ENCODE measurements at places on chromosomes 16 and 17.

DNA sequence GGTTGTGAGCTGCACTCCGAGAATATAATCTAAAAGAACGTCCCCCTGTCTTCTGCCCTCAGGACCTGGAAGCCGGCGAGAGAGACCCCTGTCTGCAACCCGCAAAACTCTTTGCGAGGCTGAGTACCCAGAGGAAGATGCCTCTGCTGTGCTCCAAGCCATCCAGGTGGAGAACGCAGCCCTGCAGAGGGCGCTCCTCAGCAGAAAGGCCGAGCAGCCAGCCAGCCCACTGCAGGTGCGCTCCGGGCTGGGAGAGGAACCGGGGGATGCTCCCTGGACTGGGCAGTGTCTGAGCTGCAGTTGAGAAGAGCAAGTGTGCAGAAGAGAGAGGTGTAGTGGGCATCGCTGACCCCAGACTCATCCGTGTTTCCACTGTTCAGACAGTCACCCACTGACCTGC is 148.3 kb downstream of the KATNIP start:
- DNase-seq, result no peak

DNA sequence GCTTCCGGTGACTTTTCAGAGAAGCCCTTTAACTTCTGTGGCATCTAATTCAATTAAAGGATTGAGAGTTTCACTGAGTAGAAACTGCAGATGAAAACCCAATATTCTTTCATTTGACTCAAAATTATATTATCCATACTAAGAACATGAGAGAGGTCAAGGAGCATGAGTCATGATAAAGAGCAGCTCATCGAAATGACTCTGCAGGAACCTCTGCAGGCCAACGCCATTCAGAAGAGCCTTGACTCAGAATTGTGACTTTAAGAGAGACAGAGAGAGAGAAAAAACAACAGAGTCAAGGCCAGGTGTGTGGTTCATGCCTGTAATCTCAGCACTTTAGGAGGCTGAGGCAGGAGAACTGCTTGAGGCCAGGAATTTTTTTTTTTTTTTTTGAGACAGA is 417.2 kb upstream of the XYLT1 start:
- no peak for DNase-seq

GRCh38 chr17:77376795-77377709 is 236.3 kb downstream of the SEC14L1 start:
- DNase-seq, result no peak

- DNase-seq, result no peak
These were observed 46.0 kb upstream of the ERCC4 start for GRCh38 chr16:13873835-13874438.

- no peak for DNase-seq
These were observed at the start of gene CCL13 for GRCh38 chr17:34356194-34356593. Gene CCL13 (plus strand): TSS chr17:34356480. CDS start chr17:34356527, 47 bp downstream.

DNA sequence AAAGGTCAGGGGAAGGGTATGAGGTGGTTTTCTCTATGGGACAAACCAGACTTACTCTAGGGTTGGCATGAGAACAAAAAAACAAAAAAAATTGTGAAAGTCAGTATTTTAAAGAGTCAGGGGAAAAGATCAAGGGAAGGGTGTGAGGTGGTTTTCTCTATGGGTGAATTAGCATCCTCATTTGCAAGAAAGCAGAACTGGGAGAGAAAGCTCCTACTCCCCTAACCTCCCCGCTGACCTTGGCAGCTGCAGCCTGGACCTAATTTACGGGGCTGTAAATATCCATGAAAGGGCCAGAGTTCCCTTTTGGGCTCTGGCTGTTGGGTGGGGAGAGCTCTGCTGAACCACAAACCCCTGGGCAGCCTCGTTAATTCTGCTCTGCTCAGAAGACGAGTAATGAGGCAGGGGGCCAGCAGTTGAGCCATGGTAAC is 10.6 kb downstream of the RHBDL3 start:
- DNase-seq, result no peak

DNA sequence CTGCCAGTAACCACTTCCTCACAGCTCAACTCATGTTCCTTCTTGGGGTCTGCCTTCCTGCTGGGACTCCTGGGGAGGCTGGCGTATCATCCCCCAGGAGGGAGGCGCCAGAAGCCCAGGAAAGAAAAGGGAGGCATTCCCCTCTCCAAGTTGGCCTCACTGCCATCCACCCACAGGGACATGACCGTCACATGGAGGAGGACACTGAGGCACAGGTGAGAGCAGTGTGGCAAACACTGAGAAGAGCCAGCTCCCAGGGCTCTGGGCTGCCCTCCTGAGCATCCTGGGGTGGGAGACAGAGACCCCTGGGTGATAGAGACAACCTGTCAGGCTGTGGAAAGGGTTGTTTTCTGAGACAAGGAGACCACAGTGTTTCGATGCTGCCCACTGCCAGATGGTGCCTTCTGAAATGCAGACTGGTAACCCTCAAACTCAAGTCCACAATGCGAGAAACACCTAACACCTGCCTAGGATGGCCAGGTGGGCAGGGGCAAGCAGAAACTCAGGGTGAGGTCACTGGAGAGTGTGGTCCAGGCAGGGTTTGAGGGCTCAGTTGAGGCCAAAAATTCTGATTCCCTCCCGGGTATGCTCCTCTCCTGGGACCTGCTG is 1722.1 kb downstream of the TP53TG3F start:
- no peak for DNase-seq

GRCh38 chr17:59845595-59846393 is 46.9 kb downstream of the TUBD1 start:
- DNase-seq, result no peak

DNA sequence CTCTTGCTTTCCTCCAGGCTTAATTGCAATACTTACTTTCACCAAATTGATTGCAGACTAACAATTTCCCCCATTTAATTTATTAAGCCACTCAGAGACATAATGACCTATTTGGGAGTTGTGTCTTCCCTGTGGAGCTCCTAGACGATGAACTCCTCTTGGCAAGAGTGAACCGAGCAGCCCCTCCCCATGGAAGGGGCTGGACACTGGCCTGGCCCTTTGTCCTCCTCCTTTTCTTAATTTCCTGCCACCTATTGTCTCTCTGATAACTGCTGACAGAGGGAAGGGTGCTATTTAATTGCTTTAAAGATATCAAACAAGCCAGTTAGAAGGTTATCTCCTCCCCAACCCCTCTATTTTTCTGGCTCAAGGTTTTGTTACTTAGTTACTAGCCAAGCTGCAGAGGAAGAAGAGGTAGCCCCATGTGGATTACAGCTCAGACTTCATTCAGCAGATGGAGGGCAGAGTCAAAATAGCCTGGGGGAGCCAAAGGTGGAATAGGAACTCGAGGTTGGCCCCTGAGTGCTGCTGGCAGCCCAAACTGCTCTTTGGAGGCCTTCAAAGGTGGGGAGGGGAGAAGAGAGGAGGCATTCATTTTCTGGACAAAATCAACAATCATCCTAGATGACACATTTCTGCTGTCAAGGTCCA is 3.7 kb upstream of the SSTR2 start:
- DNase-seq, result no peak

GRCh38 chr16:57331355-57331754 is 27.2 kb upstream of the CCL22 start:
- DNase-seq, result no peak

DNA sequence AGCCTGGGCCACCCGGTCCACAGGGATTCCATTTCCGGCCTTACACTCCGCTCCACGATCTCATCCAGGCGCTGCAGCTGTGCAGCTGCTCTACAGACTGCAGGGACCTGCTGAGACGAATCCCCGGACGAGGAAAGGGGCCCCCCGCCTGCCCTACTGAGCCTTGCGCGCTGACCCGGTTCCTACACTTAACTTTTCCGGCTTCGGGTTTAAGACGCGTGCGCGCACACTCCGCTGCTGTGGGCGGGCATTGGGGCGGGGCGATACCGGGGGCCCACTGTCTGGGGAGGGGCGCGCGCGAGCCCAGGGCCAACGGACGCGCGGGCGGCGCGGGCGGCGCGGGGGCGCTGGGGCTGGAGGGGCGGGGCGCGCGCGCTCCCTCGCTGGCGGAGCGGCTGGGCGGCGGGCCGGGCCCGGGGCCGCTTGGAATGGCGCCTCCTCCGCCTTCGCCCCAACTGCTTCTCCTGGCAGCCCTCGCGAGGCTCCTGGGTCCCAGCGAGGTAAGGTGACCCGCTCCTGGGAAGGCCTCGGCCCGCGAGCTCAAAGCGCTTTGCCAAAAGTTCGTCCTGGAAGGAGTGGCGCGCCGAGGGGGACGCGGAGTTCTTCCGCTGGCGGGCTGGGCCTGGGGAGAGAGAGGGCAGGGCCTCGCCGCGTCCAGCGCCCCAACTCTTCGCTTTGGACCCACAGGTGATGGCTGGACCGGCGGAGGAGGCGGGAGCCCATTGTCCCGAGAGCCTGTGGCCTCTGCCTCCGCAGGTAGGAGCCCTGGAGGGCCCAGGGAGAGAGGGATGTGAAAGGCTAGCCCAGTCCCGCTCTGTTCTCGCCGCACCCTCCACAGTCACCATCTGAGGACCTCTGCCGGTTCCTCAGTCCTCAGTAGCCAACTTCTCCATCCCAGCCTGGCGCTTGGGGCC is at the start of gene TP53I13:
Gene TP53I13 (plus strand): TSS at position 371 of the 914 bp plus-strand sequence. CDS start 58 bp downstream, at position 429.
- DNase-seq, result peak; percentile 87

DNA sequence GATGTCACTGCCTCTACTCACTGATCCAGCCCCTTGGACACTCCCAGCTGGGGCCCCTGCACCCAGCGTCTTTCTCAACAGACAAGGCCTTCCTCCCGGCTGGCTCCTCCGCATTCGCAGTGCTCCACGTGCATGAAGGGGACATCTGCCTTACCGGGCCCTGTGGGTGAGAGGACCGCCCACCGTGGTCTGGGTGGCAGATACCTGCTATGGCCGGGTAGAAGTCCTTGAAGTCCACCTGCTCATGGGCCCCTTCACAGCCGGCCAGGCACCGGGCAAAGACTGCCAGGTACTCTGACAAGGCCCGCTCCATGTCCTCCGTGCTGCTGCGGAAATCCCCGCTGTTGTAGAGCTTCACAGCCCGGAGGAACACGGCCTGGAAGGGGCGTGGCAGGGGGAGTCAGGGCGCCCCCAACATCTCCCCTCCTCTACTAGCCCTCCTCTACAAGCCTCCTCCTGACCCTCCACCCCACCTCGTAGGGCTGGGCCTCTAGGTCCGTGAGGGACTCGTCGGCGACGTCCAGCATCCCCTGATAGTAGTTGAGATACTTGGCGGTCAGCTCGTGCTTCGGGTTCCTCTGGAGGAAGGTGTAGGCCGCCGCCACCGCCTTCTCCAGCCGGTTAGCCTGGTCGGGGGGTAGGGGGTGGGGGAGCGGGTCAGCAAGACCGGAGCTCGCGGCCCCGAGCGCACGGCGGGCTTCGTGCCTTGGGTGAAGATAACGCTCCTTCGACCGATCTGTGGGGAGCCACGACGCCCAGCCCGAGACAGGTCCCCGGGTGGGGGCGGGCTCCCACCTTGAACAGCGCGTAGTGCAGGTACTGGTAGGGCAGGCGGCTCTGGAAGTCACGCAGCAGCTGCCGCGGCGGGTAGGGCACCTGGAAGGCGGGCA is 845 bp downstream of the P3H4 start:
- DNase-seq, result no peak

DNA sequence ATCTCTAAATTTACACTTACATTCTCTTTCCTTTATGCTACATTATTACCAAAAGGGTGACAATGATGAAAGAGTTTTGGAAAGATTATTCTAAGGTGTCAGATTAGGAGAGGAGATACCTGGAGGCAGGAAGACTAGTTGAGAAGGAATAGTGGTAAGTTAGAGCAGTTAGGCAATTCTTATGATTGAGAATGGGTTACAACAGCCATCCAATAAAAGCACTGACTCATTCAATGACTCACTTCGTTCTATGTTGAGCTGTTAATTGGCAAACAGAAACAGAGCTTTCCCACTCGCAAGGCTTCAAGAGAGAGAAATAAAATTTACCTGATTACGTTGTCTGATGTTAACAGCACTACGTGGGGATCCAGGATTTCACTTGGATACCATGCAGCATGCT is 5.8 kb downstream of the NUP88 start:
- DNase-seq, result no peak

GRCh38 chr17:44065668-44066203 is 735 bp downstream of the LSM12 start:
- DNase-seq, result no peak
